ENCODE measurements at places on chromosomes 13 and 19.
A peak's percentile ranks its signal among the peaks of the same experiment; 100 is the strongest.

DNA sequence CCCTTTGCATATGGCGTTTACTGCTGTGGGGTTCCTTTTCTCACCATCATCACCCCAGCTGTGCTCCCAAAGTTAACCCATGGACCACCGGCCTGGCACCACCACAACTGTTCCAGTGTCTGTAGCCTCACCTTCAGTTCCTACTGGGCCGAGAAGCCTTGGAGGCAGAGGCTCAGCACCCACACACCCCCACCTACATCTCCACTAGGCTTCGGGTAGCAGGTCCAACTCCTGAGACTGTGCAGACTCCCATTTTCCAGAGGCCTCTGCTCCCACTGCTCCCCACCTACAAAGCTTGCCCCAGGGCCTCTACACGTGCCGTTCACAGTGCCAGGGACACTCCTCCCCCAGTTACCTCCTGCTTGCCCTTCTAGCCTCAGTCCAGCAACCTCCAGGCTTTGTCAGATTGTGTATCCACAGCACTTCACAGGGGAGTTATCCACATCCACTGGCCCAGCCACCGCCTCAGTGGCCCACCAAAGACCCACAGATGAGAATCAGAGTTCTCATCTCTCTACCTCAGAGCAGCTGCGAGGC is 14.1 kb downstream of the SLC27A5 start:
- no peak for DNase-seq

GRCh38 chr19:7550987-7551761 is 15.7 kb downstream of the PNPLA6 start:
- no peak for DNase-seq

- DNase-seq, result no peak
Observed at GRCh38 chr19:12786141-12786870, 5.0 kb upstream of the JUNB start.

DNA sequence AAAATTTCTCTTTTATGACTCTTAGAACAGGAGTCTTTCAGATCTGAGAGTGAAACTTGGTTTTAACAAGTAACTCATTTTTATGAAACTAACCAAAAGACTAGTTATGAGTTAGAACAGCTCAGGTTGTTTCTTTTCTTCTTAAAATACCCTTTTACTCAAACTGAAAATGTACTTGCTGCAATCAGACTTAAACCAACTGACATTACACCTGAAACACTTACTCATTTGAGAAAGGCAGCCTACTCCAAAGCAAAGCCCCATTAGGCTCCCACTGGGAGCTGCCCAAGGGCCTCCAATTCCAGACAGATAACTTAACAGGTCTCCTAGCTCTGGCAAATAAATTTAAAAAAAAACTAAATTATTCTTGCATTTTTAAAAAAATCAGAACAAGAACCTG is 3.6 kb downstream of the FOXO1 start:
- no peak for DNase-seq

DNA sequence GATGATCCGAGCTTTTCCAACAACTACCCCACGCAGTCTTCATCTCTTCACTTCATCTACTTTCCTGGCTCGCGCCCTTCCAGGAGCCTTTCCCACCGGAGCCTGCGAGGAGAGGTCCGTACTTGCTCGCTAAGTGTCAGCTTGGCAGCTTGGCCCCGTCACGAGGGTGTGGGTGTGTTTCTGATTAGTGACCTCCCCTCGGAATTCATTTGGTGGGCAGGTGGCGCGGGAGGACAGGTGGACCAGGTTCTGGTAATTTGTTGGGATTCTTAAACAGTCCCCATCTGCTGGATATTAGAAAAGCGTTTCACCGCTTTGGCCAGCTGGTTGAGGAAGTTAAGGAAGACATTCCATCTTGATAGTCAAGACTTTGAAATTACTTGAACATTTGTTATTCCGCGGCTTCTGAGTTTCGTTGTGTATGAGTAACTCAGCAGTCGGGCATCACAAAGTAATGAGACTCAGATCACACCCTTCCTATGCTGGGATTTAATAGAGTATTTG is 515 bp downstream of the UFM1 start:
- no peak for DNase-seq

DNA sequence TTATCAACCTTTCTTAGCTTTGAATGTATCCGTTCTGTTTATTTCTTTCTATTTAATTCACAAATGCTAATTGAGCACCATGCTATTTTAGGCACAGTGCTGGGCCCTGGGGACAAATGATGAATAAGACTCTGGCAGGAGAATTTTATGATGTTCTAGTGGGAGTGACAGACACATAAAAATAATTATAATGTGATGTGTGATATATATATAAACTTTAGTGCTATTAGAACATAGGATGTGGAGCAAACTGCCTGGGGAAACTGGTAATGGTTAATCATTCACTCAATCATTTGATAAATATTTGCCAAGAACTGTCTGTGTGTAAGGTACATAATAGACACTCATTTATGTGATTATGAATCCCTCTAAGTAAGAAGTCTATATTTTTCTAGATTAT is 50.7 kb upstream of the FRY start:
- no peak for DNase-seq

- DNase-seq, result no peak
Observed at GRCh38 chr13:66224663-66225062, 1005.5 kb downstream of the PCDH9 start.

GRCh38 chr19:58305932-58306323 is 751 bp downstream of the ERVK3-1 start:
- DNase-seq, result no peak

DNA sequence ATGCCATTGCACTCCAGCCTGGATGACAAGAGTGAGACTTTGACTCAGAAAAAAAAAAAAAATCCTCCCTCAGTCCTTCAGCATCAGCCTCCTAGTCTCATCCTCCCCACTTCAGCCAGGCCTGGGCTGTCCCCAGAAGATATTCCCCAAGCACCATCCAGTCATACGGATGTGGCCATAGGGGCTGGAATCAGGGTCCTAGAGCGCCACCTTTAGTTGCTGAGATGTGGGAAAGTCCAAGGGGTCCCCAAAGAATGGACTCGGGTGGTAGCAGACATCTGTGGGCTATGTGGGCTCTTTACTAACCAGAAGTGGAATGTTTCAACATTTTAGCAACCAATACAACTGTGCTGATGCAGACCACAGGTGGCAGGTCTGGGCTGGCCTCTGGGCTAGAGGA is 3.1 kb upstream of the TYROBP start:
- no peak for DNase-seq

DNA sequence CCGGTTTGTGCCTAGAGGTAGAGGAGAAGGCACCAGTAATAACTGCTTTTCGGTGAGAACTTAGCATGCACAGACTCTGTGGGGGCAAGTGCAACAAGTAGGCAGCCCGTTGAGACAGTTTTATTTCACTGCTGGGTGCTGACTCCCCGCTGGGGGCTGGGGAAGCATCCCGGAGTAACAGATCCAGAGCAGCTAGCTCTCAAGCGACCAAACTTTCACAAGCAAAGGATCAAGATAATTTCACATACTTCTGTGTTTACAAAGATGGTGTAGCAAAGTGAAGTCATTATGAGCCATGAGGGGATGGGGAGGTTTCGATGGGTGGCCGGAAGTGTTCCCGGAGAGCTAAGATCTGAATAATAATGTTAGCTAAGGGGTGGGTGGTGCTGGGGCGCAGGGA is 2.8 kb downstream of the NACC1 start:
- DNase-seq, result peak; percentile 76

GRCh38 chr19:512547-513365 is 5.5 kb downstream of the TPGS1 start:
- DNase-seq, result no peak

DNA sequence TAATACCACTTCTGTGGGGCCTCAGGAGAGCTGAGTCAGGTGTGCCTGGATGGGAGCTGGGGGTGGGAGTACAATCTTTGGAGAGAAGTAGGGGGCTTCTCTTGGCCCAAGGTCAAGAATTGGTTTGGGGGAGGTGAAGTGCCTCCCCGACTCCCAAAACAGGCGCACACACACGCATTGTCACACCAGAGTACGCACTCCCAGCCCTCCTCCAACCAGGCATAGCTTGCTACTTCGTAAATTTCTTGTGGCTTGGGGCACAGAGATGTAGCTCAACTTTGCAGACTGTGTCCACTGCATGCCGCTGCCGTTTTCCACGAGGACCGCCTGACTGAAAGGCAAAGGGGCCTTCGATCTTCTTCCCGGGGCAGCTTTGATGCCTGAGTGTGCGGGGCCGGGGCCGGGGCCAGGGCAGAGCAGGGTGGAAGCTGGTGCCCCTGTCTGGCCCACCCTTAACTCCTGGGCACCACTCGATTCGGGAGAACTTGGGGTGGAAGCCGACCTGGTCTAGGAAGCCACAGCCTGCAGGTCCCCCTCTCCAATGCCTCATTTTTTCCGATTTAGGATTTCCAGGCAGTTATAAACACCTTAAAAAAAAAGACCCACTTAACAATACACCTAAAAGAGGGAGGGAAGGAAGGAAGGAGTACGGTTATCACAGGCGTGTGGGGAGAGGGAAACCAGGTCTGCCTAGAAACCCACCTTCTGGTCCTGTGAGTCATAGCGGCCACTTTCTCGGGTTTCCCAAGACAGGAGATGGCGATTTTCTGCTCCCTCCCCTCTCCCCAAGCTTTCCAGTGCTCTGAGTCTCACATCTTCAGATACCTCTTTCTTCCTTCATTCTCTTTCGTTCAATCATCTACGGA is 5.8 kb upstream of the TSHZ3 start:
- DNase-seq, result no peak

GRCh38 chr13:28618230-28618994 is 40.5 kb upstream of the POMP start:
- DNase-seq, result no peak

- no peak for DNase-seq
Observed at GRCh38 chr19:21440321-21440720, 43.4 kb downstream of the ZNF493 start.

DNA sequence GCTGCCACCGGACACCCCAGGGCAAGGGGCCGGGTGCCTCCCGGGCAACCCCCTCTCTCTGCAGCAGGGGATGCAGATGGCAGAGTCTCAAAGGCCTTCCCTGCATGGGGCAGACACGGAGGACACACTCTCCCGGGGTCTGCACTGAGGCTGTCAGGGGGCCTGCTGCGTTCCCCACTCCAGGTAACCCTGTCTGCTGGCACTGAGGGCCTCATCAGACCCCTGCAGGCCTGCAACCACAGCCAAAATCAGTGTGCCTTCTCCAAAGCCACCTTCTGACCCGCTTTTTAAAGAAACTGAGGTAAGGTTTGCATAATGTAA is 93.9 kb downstream of the GNG7 start:
- DNase-seq, result no peak

GRCh38 chr19:39987596-39987995 is 9.3 kb upstream of the ZNF546 start:
- DNase-seq, result no peak

DNA sequence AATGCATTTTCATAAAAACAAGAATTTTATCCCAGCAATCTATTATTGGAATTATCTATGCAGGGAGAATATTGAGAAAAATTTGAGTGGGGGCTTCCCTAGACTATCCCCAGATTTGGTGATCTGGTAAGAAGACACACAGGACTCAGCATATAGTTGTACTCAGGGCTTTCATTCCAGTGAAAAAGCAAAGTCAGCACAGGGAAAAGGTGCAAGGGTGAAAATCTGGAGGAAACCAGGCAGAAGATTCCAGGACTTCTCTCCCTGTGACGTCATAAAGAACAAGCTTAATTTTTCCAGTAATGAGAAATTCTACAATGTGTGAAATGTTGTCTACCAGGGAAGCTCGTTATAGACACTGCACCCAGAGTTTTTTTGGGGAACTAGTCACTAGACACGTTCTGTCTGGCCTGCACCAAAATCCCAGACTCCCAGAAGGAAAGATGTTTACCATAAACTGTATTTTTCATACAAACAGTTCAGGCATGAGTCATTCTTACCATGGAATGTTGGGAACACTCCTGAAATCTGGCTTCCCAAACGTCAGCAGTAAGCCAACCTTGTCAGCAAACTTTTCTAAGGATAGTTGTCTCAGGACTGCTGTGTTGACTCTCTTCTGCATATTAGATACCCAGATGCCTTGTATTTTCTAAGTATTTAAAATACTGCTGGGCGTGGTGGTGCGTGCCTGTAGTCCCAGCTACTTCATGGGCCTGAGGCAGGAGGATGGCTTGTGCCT is 107.4 kb downstream of the DNAJC3 start:
- peak; percentile 27 for DNase-seq

- DNase-seq, result no peak
Observed at GRCh38 chr19:4329858-4330257, 8.8 kb downstream of the STAP2 start.

- DNase-seq, result no peak
Observed at GRCh38 chr13:30808600-30808999, 73.3 kb downstream of the ALOX5AP start.

- peak; percentile 75 for DNase-seq
Observed at GRCh38 chr13:109673477-109673876, 112.9 kb downstream of the IRS2 start.

- no peak for DNase-seq
Observed at GRCh38 chr13:36945078-36945477, 25.0 kb upstream of the SMAD9 start.

GRCh38 chr13:23087880-23088279 is 92.9 kb upstream of the SGCG start:
- no peak for DNase-seq

GRCh38 chr13:52599037-52599847 is 43.0 kb upstream of the HNRNPA1L2 start:
- DNase-seq, result no peak

GRCh38 chr13:40350283-40350992 is 316.0 kb downstream of the FOXO1 start:
- no peak for DNase-seq

GRCh38 chr13:31895691-31896090 is 135.9 kb upstream of the FRY start:
- no peak for DNase-seq

GRCh38 chr13:112911285-112911701 is 57.7 kb upstream of the MCF2L start:
- DNase-seq, result no peak

DNA sequence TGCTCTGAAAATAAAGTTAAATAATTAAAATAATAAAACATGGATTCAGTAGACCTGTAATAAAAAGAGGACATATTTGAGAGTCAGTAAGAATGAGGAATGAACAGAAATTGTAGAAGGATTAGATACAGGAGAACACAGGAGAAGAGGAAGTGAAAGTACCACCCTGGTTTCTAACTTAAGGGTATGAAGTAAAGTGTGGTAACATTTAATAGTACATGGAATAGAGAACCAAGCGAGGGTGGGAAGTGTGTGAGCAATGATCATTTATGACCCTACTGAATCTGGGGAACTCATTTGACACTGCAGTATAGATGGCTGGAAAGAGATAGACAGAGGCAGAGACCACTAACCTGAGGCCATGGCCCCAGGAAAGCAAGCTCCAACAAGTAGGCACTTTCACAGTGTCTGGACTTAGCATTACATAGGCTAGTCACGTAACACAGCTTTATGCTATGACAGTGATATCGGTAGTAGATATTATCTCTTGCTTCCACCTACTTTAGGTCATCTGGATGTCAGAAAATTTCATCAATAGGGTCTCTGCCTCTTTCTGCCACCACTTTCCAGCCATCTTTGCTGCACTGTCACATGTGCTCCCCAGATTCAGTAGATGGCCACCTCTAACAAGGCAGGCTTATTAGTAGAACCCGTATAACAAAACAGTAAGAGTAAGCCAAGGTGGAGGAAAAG is 633.9 kb upstream of the MIR17HG start:
- no peak for DNase-seq

All from brain pericyte (primary cell).